ENCODE measurements at places on chromosomes 6 and 20. TPM values are rescaled to one million over a fixed set of nuclear protein-coding genes. Genes with fewer than 3 reads are reported as not detected.

Gene ETV7
- 6.3 TPM for total RNA-seq

Gene TGM2
- 562 TPM for total RNA-seq

Gene SMOC2
- total RNA-seq = 33.1 TPM

DNA sequence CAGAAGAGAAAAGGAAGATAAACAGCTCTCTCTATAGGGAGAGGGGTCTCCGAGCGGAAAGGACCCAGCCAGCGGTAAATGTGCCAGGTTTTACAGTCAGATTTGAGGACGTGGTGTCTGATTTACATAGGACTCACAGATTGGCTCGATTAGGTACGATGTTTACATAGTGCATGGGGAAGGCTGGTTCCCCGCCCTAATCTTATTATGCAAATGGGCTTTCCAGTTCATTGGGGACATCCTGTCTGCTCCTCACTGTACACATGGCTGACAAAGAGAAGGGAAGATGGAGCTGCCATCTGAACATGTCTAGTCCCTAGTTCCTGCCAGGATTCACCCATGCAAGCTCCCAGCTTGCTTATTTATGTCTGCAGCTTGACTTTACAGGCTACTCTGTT lies 119.9 kb downstream of the RNF144B start:
- H3K27me3 ChIP-seq = no peaks in the 10 kb centered on the region
- no peak overlapping the region for H3K27ac ChIP-seq
- no peak for DNase-seq
- H3K4me3 ChIP-seq = no peak overlapping the region

DNA sequence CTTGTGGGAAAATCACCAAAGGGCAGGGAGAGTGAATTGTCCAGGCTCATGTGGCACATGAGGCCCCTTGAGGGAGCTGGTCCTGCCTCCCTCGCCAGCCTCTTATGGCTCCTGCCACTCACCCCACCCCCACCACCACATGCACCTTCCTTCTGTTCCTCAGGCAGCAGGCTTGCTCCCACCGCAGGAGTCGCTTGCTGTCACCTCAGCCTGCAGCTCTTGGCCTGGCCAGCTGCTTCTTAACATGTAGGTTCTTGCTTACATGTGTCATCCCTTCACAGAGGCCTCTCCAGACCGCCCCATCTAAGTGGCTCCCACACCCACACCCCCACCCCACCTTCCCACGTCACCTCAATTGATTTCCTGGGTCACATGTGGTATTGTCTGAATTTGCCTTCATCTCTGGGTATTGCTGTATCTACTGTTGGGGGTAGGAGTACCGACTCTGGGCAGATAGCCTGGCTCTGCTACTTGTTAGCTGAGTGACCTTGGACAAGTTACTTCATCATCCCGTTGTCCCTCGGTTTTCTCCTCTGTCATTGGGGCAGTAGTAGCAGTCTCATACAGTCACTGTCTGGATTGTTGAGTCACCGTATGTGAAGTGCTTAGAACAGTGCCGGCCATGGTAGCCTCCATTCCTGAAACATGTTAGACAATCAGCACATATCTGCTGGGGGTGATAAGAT lies 41.7 kb downstream of the SLC9A8 start:
- no peak overlapping the region for H3K4me3 ChIP-seq
- H3K4me1 ChIP-seq = peaks cover 13% of the 10 kb centered on the region
- H3K36me3 ChIP-seq = peaks cover 57% of the 10 kb centered on the region
- no peak overlapping the region for H3K27ac ChIP-seq
- no peak for DNase-seq

DNA sequence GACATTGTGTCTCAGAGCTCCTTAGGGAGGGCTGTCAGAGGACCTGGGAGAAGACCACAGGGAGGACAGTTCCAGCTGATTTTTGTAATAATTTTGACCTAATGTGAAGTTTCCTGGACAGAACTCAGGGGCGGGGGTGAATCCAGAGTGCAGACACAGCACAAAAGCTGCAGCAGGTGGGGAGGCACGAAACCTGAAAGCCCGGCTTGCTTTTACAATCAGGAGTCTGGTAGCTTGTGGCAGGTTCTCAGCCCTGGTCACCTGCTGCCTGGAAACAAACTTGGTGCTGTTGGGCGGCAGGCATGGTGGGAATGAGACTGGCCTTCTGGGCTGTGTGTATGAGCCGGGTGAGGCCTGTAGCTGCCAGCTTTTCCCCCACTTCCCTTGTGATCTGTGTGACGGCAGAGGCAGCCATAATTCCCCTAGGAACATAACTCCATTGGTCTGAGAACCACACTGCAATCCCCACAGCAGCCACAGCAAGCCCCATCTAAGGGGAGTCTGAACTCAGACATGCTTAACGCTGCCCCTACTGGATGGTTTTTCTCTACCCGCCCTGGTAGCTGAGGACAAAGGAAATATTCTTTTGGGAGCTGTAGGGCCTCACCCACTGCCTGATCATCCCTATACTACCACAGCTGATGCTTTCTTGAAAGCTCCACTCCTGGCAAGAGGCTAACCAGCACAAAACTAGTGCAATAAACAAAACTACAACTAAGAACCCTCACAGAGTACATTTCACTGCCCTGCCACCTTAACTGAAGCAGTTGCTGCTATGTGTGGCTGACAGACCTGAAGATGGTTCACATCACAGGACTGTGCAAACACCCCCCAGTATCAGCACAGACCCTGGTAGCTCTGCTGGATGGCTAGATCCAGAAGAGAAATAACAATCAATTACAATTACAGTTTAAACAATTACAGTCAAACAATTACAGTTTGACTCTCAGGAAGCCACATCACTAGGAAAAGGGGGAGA lies 1055.1 kb upstream of the GJE1 start:
- DNase-seq = no peak
- no peak overlapping the region for H3K27ac ChIP-seq
- no peak overlapping the region for H3K4me3 ChIP-seq
- no peaks in the 10 kb centered on the region for H3K27me3 ChIP-seq
- H3K4me1 ChIP-seq = no peaks in the 10 kb centered on the region
- H3K36me3 ChIP-seq = no peaks in the 10 kb centered on the region

DNA sequence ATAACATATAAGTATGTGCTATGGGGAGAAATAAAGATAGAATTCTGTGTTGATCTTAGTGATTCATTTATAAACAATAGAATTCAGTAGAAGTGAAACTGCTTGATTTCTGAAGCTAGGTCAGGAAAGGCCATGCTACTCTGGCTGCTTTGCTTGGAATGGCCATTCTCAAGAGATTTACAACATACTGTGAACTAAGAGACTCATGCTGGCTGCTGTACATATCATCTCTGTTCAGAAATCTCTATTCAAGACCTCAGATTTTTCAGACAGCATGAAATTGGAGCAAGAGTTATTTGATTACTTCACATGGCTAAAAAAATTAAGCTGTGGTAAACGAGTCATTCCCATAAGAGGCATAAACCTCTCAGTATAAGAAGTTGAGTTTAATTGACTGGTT lies 662.6 kb downstream of the BCKDHB start:
- no peak for DNase-seq
- no peak overlapping the region for H3K27ac ChIP-seq
- H3K36me3 ChIP-seq = no peaks in the 10 kb centered on the region
- no peak overlapping the region for H3K4me3 ChIP-seq

DNA sequence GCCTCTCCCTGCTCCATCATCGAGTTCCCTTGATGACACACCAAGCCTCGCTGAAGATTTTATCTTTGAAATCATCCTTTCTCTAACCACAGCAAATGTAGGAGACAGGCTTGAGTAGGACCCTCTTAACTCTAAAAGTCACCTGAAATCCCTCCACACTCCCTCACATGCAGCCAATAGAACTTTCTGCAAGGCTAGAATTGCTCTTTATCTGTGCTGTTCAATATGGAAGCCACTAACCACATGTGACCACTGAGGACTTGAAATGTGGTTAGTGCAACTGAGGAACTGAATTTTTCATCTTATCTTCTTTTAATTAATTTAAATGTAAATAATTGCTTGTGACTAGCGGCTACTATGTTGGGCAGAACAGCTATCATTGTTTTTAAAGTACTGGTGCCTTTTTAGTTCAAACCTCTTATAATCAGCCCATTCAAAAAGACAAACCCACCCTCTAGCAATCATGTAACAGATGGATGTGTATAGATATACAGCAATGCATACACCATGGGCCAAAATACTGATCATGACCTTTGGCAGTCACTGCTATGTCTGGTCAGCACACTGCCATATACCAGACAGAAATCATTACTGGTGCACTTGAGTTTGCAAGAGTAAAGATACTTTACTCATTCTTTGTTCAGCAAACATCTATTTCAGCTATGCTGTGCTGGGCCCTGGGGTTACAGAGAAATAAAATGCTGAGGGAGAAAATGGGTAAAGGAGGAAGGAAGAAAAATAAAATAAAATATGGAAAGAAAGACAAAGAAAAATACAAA lies 50.0 kb downstream of the GFOD1 start:
- no peaks in the 10 kb centered on the region for H3K36me3 ChIP-seq
- no peak overlapping the region for H3K27ac ChIP-seq
- H3K4me1 ChIP-seq = peaks cover 17% of the 10 kb centered on the region
- H3K4me3 ChIP-seq = no peak overlapping the region

DNA sequence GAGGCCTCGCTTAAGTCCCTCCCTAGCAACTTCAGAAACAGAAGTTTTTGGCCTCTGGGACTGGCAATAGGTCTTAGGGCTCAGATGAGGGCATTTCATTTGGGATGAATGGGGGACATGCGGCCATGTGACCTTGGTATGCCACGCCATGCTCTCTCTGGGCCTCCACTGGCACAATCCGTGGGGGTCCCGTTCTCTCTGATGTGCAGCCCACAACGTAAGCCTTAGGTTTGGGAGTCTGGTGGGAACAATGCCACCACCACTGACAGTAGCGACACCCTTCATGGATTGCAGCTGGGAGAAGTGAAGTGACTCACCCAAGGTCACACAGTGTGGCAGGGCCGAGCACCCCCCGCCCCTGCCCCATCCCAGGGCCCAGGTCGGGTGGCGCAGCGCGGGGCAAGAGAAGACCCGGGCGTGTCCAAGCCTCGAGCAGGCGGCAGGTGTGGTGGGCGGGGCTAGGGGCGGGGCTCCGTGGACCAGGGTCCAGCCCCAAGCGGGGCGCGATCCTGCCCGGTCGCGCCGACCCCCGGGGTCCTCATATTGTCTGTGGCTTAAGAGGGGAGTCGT lies 864 bp upstream of the CEBPB start:
- no peaks in the 10 kb centered on the region for H3K27me3 ChIP-seq
- DNase-seq = peak; percentile 90
- peak overlapping the region; percentile 87 for H3K4me3 ChIP-seq

DNA sequence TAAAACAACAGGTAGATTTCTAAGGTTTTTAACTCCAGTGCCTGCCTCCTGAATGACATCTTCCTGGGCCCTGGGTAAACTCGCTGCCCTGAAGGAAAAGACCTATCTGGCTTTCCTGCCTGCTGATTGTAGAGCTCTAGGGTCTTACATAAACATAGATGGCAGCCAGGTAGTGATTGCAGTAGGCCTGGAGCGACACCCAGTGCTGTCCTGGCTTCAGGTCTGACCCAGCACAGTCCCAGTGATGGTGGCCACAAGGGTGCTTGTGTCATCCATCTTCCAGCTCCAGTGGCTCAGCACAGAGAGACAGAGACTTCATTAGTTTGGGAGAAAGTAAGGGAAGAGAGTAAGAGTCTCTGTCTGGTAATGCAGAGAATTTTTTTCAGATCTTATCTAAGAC lies 542.9 kb upstream of the IMPG1 start:
- no peak overlapping the region for H3K27ac ChIP-seq
- no peaks in the 10 kb centered on the region for H3K36me3 ChIP-seq
- no peak for DNase-seq
- H3K4me1 ChIP-seq = no peaks in the 10 kb centered on the region
- no peak overlapping the region for H3K4me3 ChIP-seq

Measured in upper lobe of right lung (tissue), 1 donor.